ENCODE measurements at places on chromosomes 1 and 21.
A peak's percentile ranks its signal among the peaks of the same experiment; 100 is the strongest.

DNA sequence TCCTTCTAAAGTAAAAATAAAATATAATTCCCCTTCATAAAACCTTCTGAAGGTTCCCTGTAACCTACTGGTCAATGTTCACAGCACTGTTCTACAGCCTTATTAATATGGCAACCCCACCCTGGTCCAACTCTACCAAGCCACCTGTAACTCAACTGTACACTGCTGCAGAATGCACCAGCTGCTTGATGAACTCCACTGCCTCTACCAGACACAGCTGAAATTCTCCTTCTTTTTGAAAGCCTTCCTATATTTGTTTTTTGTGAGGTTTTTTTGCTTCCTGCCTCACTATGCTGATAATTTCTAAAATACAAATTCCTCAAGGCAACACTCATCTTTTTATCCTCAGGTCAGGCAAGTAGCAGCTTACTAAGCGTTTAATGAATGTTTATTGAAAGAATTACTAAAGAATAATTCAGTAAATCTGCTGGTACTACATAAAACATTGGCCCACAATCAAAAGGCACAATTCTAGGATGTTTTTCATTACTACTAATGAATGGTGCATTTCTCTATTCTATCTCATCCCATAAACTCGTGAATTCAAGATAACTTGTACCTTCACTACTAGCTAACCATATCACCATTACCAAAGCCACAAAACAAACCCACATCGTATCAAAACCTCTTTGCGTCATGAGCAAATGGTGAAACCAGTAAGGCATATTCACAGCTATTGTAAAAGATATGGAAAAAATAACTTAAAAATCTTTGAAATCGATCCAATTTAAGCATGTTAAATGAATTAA is 2.4 kb downstream of the SSX2IP start:
- no peak for DNase-seq

DNA sequence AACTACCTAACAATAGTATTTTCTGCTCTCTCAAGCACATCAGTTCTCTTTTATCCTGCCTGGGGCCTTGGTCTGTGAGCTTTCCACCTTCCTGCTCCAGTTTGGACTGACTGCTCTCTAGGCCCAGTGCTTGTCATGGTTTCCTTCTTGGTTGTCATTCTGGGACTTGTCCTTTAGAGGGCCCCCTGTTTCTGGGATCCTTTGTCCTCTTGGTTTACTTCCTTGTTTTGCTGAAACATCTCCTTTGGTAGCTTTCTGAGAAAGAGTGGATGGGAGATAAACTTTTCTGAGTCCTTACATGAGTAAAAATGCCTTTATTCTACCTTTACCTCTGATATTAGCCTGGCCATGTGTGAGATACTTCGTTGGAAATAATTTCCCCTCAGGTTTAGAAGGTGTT is 4.7 kb downstream of the SLC1A7 start:
- no peak for DNase-seq

GRCh38 chr1:5670590-5671350 is 321.5 kb downstream of the NPHP4 start:
- DNase-seq: no peak

DNA sequence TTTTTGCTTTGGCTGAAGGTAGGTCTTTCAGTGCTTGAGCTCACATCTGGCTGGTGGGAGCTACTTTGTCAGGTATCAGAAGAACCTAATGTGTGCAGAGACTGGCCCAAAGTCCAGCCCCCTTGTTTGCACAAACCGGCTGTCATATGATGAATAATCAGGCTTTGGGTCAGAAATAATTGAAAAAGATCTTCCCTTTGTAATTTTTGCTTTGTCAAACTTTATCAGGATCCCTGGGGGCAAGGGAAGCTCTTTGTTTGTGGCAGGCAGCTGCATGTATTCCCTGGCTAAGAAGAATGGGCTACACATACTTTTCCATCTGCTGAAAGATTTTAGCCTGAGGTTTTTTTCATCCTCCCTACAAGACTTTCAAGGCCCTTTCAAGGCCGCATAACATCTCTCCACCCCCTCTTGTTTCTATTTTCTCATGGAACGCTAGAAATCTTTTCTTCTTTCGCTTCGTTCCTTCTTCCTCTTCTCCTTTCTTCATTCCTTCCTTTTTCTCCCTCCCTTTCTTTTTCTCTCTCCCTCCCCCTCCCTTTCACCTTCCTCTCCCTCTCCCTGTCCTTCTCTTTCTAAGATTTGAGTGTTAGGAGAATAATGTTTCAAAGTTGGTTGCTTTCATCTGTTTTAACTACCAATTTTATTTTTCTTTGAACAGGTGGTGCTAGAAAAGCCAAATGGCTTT is 25.5 kb downstream of the TUFT1 start:
- no peak for DNase-seq

DNA sequence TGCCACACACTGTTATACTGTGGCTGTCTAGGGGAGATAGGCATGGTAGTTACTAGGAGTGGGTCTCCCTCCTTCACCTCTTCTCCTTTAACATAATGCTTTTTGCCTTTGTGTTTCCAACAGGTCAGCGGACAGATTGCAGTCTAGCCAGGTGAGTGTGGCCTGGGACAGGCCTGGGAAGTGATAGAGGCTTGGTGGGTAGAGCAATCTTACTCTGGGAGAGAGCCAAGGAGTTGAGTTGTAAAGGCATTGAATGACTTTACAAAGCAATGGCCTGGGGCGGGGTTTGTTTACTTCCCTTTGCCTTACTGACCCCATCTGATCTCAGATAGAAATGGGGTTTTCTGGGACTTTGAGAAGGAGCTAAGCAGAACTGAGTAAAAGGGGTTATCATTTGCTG is 51.0 kb upstream of the IKBKE start:
- DNase-seq: no peak

- DNase-seq: no peak
These were observed 12.3 kb upstream of the GSTM4 start for GRCh38 chr1:109643385-109644230.

GRCh38 chr1:220892086-220892376 is 12.8 kb downstream of the HLX start:
- no peak for DNase-seq

GRCh38 chr1:209455661-209456358 is 127.7 kb upstream of the CAMK1G start:
- no peak for DNase-seq

GRCh38 chr1:22592919-22593790 is 29.9 kb downstream of the EPHA8 start:
- DNase-seq: peak; percentile 57

DNA sequence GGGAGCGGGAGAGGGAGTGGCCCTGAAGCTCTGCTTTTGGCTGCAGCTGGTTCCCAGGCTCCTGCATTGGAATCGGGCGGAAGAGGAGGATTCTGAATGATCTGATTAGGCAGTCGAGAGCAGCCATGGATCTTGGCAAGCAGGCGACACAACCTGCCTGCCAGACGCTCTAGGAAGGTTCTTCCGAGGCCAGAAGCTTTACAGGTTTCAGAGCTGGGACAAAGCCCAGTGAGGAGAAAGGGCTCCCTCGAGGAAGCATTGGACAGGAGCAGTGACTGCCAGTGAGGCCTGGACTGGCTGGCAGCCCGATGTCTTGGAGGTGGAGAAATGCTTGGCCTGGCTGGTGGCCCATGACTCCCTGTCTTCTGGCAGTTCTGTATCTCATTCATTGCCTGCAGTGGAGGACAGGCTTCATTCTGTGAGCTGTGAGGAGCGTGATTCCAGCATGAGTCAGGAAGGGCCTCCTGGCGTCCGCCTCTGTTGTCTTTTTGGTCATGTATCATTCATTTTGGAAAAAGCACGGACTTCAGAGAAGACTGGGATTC is 132.7 kb upstream of the IPO9 start:
- no peak for DNase-seq
